ENCODE measurements at places on chromosomes 12 and 14.

DNA sequence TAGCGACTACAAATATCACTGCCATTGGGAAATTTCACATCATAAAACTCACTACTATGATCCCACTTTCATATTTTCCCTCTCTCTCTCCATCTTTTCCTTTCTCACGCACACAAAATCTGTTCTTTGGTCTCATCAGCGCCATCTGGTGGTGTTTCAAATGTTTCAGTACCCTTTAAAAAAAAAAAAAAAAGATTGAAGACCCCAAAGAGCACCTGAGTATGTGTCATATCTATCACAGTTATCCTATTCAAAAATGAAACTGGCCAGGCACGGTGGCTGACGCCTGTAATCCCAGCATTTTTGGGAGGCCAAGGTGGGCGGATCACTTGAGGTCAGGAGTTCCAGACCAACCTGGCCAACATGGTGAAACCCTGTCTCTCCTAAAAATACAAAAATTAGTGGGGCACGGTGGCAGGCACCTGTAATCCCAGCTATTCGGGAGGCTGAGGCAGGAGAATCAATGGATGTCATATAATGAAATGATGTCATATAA lies 72.4 kb downstream of the TTC9 start:
- DNase-seq = peak; percentile 80

DNA sequence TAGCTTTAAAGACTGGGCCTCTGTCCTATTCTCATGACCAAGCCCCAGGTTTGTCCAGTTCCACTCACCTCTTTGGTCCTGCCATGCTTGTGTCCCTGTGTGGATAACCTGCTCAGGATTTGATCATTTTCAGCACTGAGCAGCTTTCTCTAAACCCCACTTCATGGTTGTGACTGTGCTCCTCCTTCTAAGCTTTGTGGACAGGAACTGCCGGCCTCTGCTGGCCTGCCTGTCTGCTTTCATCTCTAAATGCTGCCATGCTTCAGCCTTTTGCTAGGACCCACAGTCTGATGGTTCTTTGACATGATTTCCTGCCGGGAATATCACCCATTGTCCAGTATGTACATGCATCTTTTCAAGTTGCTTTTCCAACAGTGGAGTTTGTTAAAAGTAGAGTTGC lies 53.9 kb upstream of the STXBP6 start:
- DNase-seq = no peak

DNA sequence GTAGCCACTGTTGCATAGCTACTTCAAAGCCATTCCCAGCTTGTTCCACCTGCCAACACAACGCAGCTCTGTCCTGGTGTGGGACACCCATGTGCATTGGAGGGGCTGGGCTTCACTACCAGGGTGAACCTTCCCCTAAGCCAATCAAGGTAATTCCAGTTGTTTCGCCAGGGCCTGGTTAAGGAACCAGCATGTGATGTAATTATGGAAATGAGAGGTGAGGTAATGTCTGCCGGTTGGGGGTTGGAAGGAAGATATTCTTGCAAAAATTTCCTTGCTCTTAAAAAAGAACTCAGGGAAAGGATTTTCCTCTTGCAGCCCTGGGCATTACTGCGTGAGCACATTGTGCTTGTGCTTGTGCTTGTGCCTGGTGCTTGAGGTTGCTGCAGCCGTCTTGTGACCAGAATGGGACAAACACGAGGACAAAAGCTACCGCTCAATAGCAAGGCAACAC lies 14.9 kb downstream of the TUBA1C start:
- DNase-seq = no peak

DNA sequence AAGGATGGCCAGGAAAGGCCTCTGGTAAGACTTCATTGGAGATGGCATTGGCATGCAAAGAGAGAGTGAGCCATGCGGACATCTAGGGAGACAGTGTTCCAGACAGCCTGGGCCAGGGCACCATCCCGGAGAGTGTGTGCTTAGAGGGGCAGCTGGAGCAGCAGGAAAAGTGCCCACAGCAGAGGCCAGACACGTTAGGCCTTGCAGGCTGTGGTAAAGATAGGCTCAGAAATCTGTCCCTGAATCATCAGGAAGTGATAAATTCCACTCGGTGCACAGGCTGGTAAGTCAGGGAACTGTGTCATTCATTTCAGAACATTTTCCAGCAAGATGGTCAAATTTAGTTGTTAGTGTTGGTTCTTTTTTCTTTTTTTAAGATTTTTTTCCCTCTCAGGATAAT lies 8.8 kb downstream of the GALNT16 start:
- DNase-seq = no peak

DNA sequence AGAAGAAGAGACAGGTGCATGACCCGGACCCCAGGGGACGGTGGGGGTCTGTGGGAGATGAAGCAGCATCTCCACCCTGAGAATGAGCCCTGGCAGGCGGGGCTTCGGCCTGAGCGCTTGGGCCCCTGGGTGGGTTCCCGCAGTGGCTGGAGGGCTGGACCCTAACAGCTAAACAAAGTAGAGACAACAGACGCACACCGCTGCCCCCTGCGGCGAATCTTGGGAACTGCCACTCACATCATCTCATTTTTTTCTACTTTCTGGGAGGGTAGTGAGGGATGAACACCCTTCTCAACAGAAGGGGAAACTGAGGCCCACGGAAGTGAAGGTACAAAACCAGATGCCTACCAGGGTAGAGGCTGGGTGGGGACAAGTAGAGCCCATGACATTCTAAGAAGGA lies 104.7 kb downstream of the RFLNA start:
- peak; percentile 55 for DNase-seq

DNA sequence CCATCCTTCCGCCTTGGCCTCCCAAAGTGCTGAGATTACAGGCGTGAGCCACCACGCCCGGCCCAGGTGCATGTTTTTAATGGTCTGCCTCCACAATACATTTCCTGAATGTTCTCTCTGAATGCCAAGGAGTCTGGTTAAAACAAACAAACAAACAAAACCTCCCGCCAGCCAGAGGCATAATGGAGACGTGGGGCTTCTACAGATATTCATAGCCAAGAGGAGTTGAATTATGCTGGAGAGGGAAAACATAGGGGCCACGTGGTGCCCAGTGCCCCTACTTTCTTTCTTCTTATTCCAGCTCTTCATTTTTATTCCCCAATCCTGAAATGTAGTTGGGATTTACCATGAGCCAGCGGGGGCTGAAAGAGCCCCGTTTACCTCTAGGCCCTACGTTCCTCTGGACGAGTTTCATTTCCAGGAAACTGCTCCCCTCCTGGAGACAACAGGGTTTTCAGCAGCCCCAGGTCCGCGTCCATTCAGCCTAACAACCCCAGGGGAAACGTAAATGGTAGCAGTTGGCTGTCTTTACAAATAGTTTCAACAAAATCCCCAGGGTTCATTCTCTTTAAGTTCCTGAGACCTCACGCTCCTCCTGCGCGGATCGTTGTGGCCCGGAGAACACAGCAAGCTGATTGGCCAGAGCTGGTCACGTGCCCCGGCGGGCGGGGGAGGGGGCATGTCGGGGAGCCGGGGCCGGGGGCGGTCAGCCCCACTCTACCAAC lies 108.5 kb upstream of the ESRRB start:
- peak; percentile 8 for DNase-seq

- peak; percentile 70 for DNase-seq
These were observed 20.0 kb downstream of the CKAP4 start for GRCh38 chr12:106227641-106228319.

DNA sequence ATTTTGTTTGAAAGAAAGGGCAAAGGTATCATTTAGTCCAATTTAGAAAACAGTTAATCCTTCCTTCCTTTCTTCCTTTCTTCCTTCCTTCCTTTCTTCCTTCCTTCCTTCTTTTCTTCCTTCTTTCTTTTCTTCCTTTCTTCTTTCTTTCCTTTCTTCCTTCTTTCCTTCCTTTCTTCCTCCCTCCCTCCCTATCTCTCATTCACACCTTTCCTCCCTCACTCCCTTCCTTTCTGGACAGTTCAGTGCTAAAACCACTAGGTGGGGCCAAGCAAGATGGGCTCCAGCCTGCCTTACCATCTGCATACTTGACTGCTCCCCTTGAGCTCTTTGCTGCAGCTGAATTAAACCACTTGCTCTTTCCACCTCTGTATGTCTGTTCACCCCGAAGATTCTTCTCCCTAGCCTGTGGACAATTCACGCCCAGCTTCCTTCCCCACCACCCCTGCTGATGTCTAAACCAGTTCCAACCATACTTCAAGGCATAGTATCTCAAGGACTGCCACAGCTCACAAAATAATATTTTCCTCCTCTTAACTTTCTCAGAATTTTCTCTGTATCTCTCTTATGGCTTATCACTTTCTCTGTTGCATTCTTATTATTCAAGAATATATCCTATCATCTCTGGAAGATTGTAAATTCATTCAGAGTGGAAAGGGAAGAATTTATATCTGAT lies 78.0 kb downstream of the DBX2 start:
- no peak for DNase-seq

- no peak for DNase-seq
These were observed 140.5 kb downstream of the SLC16A7 start for GRCh38 chr12:59736359-59736758.

DNA sequence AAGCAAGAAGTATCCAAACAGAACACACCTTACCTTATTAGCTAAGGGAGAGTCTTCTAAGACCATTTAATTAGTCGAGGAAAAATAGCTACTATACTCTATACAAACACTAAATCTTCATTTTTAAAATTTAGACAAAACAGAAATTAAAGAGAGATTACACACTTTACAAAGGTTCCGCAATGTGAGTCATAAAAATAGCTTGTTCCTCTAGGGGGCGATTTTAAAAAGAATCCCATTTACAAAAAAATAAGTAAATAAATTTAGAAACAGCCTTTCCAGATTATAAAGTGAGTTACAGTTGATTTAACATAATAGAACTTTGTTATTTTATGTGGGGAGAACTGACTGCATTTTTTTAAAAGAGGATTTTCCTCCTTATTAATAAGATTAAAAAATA lies 201.6 kb downstream of the PAX9 start:
- DNase-seq = no peak

DNA sequence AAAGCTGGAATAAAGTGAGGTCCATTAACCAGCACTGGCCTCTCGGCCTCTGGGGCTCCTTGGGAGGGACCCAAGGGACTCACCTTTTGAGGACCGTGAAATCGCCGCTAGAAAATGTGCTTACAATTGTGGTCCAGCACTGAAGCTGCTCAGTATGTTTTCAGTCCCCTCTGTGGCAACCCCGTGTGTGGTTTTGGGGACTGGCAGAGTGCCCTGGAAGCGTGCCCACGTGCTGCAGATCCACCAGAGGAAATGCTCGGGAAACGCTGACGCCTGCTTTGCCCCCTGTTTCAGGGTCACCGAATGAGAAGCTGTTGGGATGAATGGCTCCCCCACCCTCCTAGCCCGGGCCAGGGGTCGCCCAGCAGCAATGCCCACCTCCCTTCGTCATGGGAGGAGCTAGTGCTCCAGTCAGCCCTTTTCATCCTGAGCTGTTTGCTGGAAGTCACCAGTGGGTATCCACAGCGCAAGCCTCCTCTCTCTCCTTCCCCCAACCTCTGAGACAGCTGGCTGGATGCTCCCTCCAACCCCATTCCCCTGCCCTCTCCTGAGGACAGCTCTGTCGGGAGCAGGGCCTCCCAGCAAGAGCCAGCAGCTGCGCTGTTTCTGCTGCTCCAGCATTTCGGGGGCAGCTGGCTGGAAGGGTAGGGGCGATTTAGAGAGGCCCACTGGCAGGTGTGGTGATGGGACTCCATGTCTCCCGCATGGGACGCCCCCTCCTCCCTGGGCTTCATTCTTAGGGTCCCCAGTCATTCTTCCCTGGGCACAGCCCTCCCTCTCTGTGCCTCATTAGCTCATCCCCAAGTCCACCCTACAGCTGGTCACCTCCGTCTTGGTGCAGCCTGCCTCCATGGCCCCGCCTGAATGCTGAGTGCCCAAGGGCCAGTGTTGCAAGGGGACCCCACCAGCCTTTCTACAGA lies 33.2 kb upstream of the PPP1R13B start:
- no peak for DNase-seq

DNA sequence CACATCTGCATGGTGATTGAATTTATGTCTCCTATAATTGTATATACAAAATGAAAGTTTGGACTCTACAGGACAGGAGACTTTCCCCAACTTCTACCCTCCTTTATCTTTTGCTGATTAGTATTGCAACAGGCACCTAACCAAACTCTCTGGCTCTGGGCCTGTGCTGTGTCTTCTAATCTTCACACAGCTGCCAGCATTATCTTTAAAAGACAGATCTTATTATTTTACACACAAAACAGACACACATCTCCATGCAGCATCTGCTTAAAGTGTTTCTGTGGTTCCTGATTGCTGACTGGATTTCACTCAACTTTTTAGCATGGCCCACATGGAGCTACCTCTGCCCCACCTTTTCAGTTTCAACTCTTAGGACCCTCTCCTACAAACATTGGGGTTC lies 154.9 kb upstream of the PELI2 start:
- DNase-seq = no peak

DNA sequence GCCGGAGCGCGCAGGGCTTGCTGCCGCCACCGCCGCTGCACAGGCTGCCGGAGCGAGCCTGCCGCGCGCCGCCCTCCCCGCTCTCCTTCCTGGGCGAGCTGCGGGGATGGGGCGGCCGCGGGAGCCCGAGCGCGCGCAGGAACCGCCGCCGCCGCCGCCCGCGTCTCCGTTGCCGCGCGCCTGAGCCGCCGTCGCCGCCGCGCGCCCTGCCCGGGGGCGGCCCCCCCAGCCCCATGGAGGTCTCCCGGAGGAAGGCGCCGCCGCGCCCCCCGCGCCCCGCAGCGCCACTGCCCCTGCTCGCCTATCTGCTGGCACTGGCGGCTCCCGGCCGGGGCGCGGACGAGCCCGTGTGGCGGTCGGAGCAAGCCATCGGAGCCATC lies 352 bp downstream of the PLXNC1 start:
- DNase-seq = peak; percentile 82

DNA sequence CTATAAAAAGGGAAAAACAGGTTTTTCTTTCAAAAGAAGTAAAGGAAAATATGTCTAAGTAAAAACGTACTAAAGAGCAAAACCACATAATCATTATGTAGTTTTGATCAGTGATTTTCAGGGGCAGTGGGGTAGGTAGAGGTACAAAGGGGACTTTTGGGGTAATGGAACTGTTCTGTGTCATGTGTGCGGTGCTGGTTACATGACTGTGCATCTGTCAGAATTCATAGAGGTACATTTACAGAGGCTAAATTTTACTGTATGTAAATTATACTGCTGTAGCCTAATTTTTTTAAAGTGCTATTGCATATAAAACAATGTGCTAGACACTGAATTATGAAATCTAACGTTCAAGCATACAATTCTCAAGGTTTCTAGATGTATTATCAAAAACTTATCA lies 2.0 kb downstream of the ESR2 start:
- DNase-seq = no peak

GRCh38 chr12:42365486-42365885 lies 39.5 kb downstream of the PPHLN1 start:
- DNase-seq = no peak

Data from B cell (primary cell).